ENCODE measurements at places on chromosomes 11 and 22.
A peak's percentile ranks its signal among the peaks of the same experiment; 100 is the strongest.

GRCh38 chr22:41920271-41920976, 5.5 kb upstream of the SHISA8 start:
- DNase-seq: no peak

DNA sequence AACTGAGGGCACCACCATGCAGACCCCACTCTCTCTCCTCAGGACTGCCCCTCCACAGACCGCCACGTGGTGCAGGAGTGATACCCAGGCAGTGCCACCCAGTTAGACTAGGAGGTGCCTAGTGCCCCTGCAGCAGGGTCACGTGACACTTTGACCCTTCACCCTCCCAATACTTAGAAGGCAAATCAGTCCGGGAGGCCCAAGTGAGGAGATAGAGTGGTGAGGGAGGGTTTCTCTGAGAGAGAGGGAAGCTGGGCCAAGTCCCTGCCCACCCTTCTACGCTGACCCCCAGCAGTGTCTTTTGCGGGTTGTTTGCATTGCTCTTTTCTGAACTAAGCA, 84.6 kb downstream of the BUD13 start:
- no peak for DNase-seq

GRCh38 chr11:19506816-19507486, 205.7 kb upstream of the NAV2 start:
- no peak for DNase-seq

DNA sequence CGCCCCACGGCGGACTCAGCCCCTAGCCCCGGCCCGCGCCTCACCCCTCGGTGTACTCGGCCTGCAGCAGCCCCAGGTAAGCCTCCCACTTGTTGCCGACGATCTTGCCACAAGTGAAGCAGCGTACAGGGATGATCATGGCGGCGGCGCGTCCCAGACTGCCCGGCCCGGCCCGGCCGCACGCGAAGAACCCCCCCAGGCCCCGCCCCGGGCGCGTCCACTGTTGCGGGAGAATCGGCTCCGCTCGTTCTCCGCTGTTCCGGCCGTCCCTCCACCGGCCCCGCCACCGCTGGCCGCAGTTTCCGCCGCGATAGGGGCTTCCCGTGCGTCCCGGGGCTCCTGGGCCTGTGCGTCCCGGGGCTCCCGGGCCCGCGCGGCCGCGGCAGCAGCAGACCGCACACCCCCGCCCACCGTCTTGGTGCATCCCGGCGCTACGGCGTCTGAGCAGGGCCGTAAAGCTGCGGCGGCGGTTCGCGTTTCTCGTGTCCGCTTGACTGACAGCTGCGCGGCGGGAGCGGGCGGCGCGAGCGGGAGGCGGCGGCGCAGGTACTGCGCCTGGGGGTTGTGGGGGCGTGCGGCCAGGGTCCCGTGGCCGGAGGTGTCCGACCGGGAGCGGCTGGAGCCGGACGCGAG, at the start of the genes POLR2L and TSPAN4:
Gene POLR2L, minus strand, starts transcription at position 160 of the 633 bp plus-strand sequence. Its CDS starts 21 bp downstream, at position 139.
Gene TSPAN4, plus strand, starts transcription at position 483 of the 633 bp plus-strand sequence. CDS start 7,453 bp downstream, outside the sequence.
- DNase-seq: peak; percentile 84

- no peak for DNase-seq
Measured at GRCh38 chr11:117220999-117221774, 10.7 kb downstream of the PCSK7 start.

All from HuH-7.5 (cell line).